ENCODE measurements at places on chromosomes 11 and 22.

DNA sequence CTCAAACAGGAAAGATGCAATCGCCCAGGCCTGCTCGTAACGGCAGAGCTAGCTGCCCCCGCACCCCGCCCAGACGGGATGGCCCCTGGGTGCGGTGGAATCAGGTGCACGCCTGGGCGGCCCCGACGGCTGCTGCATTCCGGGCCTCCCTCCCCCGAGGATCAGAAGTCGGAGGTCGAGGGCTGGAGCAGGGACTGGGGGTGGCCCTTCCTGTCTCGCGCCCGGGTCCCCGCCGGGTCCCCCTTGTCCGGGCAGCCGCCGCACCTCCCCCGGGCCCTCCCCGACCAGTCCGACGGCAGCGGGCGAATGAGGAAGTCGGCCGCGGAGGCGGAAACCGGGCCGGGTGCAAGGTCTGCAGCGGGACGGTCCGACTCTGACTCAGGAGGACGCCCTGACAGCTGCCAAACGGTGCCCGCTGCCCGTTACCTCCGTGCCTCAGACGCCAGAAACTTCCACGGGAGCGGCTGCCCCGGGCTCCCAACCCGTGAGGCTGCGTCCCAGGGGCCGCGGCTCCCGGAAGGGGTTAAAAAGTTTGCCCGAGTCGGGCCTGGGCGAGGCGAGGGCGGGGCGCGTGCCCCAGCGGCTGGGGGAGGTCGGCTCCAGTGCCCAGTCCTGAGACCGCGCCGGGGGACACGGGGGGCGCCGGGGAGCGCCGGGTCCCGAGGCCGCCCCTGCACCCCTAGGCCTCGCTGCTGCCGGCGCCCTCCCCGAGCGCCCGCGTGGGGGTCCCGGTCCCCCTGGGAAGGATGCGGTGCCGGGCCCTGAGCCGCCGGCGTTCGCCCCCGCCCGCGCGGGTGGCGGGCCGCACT, 663 bp downstream of the MYH9 start:
- DNase-seq = peak; percentile 67

GRCh38 chr11:16000065-16000464, 356.3 kb downstream of the SOX6 start:
- DNase-seq = no peak

DNA sequence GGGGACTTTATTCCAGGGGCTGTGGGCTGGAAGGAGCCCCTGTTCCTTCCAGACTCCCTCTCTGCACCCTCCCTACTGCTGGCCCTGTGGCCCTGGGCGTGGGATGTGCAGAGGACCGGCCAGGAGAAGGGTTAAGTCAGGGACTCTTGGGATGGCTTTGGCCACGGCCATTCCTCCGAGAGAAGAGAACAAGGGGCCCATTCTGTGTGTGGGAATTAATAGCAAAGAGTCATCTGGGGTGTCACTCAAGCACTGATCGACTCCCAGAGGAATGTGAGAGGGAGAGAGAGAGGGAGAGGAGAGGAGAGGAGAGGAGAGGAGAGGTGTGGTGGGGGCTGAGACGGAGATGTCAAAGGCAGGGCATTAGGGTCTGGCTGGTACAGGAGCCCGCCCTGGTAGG, 14.2 kb upstream of the SOX10 start:
- DNase-seq = no peak

DNA sequence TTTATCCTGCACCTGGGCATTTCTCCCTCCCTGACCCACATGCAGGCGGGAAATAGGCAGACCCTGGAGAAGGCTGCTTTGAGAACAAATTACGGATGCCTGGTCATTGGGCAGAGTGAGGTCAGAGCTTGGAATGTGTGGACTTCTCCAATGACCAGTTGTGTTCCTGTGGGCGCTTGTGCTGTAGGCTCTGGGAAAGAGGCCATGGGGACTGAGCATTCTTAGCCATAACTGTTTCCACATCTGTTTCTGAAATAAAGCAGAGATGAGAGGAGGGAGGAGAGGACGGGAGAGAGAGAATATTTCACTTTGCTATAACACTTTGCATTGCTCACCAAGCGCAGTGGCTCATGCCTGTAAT, 11.2 kb upstream of the TMEM184B start:
- no peak for DNase-seq

DNA sequence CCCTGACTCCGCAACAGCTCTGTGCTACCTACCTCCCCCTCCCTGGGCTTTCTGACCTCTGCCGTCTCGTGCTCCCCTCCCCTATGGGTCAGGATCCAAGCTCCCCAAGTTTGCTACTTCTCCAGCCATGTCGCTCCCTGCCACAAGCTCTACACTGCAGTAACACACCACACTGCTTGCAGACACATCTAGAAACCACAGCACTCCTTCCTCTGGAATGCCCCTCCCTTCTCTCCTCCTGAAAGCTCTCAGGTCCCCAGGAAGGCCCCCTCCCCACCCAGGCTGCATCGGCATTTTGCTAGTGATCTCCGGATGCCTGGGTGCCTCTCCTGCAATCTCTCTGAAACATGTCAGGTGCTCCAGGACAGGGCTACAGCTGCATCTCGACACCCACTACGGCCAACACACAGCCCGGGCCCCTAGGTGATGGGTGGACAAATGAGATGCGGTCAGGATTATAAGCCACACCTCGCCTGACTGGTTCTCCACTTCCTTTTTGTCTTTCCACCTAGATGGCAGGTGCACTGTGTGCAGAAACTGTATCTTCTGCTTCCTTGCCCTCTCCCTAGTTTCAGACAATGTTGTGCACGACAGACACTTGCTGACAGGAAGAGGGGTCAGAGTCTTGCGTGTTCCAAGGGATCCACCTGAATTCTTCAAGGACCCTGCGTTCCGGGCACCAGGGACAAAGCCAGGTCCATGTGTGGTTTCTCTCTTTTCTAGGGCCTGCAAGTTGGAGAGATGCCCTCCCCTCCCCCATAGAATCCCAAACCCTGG, 22.9 kb downstream of the RPUSD4 start:
- DNase-seq = no peak

DNA sequence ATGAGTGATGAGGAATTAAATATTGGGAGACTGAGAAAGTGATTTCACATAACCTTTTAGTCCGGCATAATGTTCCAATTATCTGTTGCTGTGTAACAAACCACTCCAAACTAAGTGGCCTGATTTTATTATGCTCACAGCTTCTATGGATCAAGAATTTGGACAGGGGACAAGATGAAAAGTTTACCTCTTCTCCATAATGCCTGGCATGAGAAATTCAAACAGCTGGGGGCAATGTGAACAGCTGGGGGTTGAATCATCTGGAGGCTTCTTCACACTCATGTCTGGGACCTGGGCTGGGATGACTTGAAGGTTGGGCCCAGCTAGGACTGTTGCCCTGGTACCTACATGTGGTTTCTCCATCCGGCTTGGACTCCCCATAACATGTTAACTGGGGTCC, 99.4 kb upstream of the DRD2 start:
- no peak for DNase-seq

DNA sequence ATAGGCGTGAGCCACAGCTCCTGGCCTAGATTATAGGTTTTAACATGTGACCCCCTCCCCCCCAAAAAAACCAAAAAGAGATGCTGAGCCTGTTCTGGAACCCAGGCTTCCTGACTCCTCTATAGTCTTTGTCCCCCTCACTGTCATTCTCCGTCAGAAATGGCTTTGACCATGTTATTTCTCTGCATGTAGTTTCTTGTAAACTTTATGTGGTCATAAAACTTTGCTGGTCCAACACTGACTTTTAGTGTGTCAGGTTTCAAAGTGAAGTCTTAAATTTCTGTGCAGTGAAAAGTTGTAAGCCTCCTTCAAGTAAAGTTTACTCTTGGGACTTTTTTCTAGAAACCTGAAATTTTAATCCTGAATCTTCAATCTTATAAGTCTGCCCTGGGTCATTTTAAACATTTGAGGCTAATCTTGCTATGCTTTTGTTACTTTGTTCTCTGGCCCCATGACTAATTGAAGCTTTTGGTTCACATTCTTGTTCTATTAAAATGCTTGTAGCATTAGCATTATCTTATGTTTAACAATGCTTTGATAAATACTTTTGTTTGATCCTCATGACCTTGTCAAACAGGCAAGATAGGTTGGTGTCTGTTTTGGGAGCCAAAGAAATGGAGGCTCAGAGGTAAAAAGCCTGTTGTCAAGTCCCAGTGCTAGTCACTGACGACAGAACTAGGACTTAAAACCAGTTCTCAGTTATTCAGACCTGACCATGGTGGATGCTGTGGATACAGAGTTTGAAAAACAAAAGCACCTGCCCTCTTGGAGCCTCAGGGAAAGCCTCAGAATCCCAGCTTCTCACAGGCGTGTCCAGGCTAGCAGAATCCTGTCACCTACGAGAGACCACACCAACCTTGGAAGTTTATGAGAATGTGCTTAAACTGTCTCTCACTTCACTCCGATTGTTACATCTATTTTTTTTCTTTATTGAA, 87.7 kb upstream of the HORMAD2 start:
- DNase-seq = no peak

GRCh38 chr22:17606496-17606895, 22.1 kb downstream of the ATP6V1E1 start:
- DNase-seq = no peak

DNA sequence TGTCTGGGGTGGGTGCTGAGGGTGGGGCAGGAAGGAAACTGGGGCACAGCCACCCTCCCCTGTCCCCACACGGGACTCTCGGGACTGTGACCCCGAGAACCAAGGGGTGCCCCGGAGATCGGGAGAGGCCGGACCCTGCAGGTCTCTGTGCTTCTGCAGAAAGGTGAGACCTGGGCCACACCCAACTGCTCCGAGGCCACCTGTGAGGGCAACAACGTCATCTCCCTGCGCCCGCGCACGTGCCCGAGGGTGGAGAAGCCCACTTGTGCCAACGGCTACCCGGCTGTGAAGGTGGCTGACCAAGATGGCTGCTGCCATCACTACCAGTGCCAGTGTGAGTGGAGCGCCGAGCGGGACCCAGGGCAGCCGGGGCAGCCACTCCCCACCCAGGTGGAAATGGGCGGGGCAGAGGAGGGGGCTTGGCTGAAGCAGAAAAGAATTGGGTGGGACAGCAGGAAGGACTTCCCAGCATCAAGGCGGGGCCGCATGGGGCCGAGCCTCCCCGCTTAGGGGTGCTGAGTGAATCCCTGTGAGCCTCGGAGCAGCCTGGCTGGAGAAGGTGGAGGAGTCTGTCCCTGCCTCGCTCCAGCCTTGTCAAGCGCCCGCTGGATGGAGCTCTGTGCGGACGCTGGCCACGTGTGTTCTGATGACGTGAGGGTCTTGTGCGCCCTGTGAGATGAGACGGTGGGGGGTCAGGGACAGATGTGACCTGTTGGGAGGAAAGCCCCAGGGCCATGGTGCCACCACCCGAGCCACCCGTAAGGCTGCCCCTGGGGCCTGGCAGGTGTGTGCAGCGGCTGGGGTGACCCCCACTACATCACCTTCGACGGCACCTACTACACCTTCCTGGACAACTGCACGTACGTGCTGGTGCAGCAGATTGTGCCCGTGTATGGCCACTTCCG, 29.3 kb upstream of the MUC5B start:
- DNase-seq = no peak

DNA sequence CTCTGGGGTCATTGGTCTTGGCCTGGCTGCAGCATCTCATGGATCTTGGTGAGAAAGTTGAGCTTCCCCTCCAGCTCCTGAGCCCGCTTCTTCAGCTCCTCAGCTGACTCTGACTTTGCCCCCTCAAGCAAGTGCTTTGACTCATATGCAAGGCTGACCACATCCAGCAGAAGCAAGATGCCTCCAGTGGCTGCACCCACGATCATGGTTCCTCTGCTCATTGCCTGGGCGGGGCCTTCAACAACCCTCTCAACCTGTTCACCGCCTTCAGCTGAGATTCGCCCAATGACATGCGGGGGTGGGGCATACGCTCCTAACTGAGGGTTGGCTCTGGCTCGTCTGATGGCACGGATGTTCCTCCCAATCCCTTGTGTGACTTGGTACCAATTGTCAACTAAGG, 11.9 kb downstream of the APOL2 start:
- no peak for DNase-seq

- DNase-seq = peak; percentile 94
These were observed 14.3 kb upstream of the FGF19 start for GRCh38 chr11:69718147-69718546.

DNA sequence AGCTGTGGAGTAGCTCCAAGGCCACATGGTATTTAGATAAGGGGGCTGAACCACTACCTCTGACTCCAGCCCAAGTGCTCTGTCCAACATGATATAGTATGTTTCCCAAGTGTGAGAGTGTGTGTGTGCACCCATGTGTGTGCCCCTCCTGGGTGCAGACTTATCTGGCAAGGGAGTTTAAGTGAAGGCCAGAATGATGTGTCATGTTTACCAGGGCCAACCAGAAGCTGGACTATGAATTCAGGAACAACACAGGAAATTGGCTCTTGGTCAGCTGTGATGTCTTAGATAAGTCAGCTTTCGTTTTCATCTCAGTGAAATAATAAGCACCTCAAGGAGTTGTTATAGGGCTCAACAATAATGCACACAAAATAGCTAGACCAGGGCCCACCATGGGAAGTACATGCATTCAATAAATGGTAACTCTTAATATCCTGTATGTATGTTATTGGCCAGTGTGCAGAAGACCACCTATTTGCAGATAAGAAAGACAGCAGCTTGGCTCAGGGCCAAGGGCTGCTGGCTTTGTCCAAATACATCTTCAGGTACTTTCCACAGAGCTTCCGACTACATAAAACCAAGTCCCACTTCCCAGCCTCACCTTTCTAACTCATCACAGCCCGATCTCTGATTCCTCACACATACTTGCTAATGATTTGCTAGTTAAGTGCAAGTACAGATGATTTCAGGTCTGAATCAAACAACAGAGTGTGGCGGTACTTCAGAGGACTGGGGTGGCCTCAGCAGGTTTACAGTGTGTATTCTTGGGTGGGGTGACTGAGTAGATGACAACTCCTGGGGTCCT, 120.9 kb downstream of the ME3 start:
- DNase-seq = no peak

GRCh38 chr11:119056421-119056999, 495 bp downstream of the HYOU1 start:
- DNase-seq = peak; percentile 63

DNA sequence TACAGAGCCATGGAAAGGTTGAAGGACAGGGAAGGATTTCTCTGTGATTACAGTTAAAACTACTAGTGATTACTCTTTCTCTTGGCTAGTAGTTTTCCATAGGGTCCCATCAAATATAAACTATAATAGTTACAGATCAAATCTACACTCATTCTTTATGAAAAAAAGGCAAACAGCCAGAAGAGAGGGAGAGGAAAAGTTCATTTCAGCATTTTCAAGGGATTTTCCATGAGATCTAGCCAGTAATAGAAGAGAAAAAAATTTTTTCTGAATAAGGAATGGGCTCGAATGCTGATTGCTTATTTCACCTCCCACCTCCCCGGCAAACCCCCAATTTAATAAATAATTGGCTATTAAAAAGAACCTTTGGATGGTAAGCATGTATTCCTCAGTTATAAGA, 74.8 kb upstream of the BLID start:
- DNase-seq = no peak

GRCh38 chr11:73521621-73522020, 76.3 kb downstream of the FAM168A start:
- DNase-seq = peak; percentile 17

Data from NAMALWA (cell line).